ENCODE measurements at places on chromosomes 16 and 17. TPM values are rescaled to one million over a fixed set of nuclear protein-coding genes. Genes with fewer than 3 reads are reported as not detected.

DNA sequence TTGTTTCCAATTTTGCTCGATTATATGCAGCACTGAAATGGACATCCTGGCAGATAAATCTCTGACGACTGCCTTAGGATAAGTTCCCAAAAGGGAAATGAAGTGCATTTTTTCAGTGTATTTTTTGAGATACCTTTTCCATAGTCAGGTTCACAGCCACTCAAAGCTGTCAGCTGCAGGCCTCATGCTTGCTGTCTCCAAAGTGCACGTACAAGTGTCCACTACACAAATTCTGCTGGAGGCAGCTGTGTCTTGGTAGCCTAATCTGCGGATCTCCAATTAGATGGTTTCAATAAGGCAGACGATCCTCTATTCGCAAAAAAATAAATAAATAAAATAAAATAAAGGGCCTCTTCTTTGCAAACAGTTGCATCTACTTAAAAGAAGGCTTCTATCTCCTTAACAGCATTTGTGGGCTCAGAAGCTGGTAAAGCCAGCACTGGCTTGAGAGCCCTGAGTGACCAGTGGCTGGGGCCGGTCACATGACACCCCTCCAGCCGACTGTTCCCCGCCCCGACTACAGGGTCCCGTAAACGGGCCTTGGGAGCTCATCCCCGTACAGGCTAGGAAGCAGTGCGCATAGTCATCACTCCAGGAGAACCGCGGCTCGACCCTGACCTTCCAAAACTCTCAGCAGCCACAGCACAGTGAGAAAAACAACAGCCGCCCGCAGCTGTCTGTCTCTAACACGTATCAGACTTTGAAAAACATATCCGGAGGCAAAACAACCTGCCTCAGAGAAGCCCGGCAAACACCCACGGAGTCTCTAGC is 18.8 kb downstream of the RPH3AL start:
- DNase-seq, result no peak
- H3K27me3 ChIP-seq, result no peaks in the 10 kb centered on the region
- no peaks in the 10 kb centered on the region for H3K36me3 ChIP-seq
- H3K4me1 ChIP-seq, result no peaks in the 10 kb centered on the region
- no peak overlapping the region for H3K4me3 ChIP-seq

- no peak for DNase-seq
- no peaks in the 10 kb centered on the region for H3K36me3 ChIP-seq
- H3K27ac ChIP-seq, result no peak overlapping the region
- 0 out of 2 replicates have a peak, but pooled peaks cover 4% of the 10 kb centered on the region for H3K4me1 ChIP-seq
- H3K4me3 ChIP-seq, result no peak overlapping the region
Observed at GRCh38 chr17:81477173-81477572, 35.4 kb downstream of the ACTG1 start.

- no peak overlapping the region for H3K4me3 ChIP-seq
- no peaks in the 10 kb centered on the region for H3K36me3 ChIP-seq
- DNase-seq, result peak; percentile 53
- no peaks in the 10 kb centered on the region for H3K27me3 ChIP-seq
- no peaks in the 10 kb centered on the region for H3K4me1 ChIP-seq
Observed at GRCh38 chr16:7025616-7026190, 306.9 kb upstream of the RBFOX1 start.

Gene MYH11
- total RNA-seq, result not detected

Gene PYY
- total RNA-seq, result not detected

DNA sequence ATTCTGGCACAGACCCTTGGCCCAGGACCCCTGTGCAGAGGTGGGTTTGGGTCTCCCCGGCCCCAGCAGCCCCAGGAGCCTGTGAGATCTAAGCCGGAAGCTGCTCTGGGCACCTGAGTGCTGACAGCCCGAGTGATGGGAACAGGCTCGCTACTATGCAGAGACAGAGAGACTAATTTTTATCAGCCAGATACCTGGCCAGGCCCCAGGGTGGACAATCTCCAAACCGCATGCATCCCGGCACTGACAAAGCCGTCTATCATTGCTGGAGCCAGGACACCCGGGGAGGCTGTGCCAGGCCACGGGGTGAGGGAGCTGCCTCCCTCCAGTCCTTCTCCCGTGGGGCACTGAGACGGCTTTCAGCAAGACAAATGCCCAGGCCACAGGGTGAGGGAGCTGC is 25.0 kb downstream of the CBFA2T3 start:
- H3K27ac ChIP-seq, result no peak overlapping the region
- H3K4me1 ChIP-seq, result no peaks in the 10 kb centered on the region
- peaks cover 17% of the 10 kb centered on the region for H3K27me3 ChIP-seq
- H3K36me3 ChIP-seq, result no peaks in the 10 kb centered on the region
- H3K4me3 ChIP-seq, result no peak overlapping the region

DNA sequence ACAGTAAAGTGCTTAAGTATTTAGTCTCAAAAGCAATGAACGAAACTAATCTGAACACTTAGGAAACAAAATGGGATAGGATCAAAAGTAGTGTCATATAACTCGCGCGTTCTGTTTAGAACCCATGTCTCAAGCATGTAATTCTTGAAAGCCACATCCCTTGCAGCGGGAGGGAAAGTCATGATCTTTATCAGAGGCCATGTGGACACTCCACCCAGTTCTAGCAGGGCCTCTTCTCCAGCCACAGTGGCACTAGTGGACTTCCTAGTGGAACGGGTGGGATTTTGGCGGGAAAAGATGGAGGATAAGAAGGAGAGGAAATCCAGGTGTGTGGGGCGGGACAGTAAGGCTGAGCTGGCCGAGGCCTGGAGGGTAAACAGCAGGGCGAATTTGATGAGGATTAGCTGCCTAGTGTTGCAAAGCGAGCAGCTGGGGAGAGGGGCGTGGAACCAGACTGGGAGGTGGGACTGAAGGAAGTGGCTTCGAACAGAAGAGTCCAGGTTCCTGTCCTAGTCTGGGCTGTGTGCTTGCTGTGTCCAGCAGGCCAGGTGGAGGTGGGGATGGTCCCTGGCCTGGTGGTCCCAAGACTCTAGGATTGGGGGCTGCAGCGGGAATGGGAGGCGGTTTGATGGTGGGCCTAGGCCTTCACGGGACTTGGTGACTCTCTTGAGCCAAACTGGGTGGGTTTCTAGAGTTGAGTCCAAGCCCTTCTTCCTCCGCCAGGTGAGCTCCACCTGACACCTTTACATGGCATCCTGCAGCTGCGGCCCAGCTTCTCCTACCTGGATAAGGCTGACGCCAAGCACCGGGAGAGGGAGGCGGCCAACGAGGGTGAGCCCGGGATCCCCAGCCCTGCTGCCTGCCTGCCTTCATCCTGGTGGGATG is 15.9 kb downstream of the POLR3E start:
- no peak overlapping the region for H3K27ac ChIP-seq
- H3K27me3 ChIP-seq, result no peaks in the 10 kb centered on the region
- no peak overlapping the region for H3K4me3 ChIP-seq
- no peaks in the 10 kb centered on the region for H3K36me3 ChIP-seq
- DNase-seq, result no peak
- H3K4me1 ChIP-seq, result no peaks in the 10 kb centered on the region

DNA sequence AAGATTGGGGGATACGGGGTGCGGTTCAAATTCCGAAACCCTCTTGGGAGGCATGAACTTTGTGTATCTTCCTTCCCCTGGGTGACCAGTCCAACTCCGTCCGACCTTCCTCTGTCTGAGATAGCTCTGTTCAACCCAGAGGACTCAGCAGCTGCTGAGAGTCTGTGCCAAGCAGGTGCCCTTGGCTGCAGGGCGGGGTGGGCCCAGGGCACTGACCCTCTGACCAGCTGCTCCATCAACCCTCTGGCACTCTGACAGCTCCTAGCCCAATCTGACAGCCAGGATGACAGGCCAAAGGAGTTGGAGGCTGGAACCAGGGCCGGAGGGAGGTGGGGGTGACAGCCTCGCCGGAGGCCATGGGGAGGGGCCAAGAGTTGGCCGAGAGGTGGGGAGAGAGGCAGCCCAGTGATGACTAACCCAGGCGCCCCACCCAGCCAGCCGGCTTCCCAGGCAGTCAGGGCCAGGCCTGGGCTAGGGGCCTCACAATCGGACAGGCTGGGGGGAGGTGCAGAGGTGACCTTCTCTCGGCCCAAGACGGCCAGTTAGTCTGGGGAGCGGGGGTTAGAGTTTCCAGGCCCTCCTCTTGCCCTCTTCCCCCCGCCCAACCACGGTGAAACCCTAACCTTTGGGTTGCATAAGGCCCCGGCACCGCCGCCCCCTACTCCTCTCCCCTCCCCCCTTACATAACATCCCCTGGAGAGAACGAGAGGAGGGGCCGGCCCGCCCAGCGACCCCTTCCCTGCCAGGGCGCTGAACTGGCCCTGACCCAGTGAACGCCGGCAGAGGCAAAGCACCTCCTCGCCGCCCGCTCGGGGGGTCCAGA is 5.0 kb upstream of the TLCD2 start:
- peak overlapping the region; percentile 98 for H3K27ac ChIP-seq
- peak; percentile 96 for DNase-seq
- peaks cover 30% of the 10 kb centered on the region for H3K36me3 ChIP-seq
- no peaks in the 10 kb centered on the region for H3K27me3 ChIP-seq
- peaks cover 42% of the 10 kb centered on the region for H3K4me1 ChIP-seq
- H3K4me3 ChIP-seq, result peak overlapping the region; percentile 94

- peaks cover 42% of the 10 kb centered on the region for H3K4me1 ChIP-seq
- no peak overlapping the region for H3K27ac ChIP-seq
- H3K4me3 ChIP-seq, result no peak overlapping the region
- peak; percentile 70 for DNase-seq
- no peaks in the 10 kb centered on the region for H3K27me3 ChIP-seq
Observed at GRCh38 chr16:53892155-53892554, 188.2 kb downstream of the FTO start.

Gene SYCE1L
- total RNA-seq, result not detected

GRCh38 chr17:44934745-44935105 is 12.8 kb downstream of the KIF18B start:
- H3K27ac ChIP-seq, result no peak overlapping the region
- no peak for DNase-seq
- H3K27me3 ChIP-seq, result no peaks in the 10 kb centered on the region
- H3K4me3 ChIP-seq, result no peak overlapping the region

Gene ZMYND15
- total RNA-seq, result 0.32 TPM

Gene GLTPD2
- total RNA-seq, result 2.2 TPM

Gene AGRP
- total RNA-seq, result not detected

Gene SOX8
- total RNA-seq, result 0.89 TPM

DNA sequence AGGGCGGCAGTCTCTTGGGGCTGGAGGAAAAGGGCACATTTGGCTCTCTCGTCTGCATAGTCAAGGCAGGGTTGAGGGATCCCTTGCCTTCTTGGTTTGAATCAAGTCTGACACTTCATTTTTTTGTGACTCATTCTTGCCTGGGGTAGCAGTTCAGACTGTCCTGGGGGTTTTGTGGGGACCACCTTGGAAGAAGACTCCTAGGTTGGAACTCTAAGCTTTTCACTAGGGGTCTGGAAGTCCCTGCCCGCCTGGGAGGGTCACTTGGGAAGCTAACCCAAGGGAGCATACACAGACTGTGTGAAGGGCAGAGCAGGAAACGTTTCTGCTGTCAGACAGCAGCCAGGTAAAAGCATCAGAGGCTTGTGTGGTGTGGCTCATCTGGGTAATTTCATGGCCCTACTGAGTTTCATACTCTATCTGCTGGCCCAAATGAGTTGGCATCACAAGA is 11.3 kb downstream of the YPEL2 start:
- H3K27me3 ChIP-seq, result no peaks in the 10 kb centered on the region
- H3K4me1 ChIP-seq, result no peaks in the 10 kb centered on the region
- H3K36me3 ChIP-seq, result no peaks in the 10 kb centered on the region
- H3K4me3 ChIP-seq, result no peak overlapping the region

DNA sequence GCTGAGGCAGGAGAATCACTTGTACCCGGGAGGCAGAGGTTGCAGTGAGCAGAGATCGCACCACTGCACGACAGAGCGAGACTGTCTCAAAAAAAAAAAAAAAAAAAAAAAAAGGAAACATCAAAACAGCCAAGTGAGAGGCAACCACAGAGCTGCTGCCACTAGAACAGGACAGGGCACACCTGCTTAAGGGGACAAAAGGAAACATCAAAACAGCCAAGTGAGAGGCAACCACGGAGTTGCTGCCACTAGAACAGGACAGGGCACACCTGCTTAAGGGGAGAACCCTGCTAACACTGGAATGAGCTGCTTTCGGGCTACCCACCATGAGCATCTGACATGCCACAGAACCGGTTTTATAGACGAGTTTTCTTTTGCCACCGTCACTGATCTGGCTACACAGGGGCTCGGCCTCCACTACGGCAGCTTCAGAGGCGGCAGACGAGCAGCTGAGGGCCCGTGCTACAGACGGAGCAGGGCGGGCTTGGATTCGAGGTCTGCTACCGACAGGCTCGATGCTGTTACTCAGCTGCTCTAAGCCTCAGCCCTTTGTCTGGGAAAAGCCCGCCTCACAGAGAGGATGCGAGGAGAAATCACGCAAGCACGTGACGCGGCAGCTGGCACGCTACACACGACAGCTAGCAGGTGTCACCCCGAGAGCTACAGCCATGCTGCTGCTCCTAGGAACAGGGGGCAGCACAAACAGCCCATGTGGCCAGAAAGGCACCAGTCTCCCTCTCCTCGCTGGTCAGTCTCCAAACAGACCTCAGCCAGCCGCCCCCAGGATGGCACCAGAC is 2.0 kb downstream of the P4HB start:
- H3K4me3 ChIP-seq, result peak overlapping the region; percentile 95
- H3K27ac ChIP-seq, result peak overlapping the region; percentile 86
- peaks cover 41% of the 10 kb centered on the region for H3K4me1 ChIP-seq
- H3K27me3 ChIP-seq, result no peaks in the 10 kb centered on the region

Gene ZNF423
- total RNA-seq, result 0.43 TPM

GRCh38 chr16:35636480-35637230 is 2177.2 kb downstream of the TP53TG3F start:
- H3K27ac ChIP-seq, result no peak overlapping the region
- H3K27me3 ChIP-seq, result no peaks in the 10 kb centered on the region
- no peak overlapping the region for H3K4me3 ChIP-seq
- 0 out of 2 replicates have a peak, but pooled peaks cover 3% of the 10 kb centered on the region for H3K36me3 ChIP-seq

Gene TEKT5
- not detected for total RNA-seq
